ENCODE measurements at places on chromosomes 5 and 9. TPM values are rescaled to one million over a fixed set of nuclear protein-coding genes. Genes with fewer than 3 reads are reported as not detected.

DNA sequence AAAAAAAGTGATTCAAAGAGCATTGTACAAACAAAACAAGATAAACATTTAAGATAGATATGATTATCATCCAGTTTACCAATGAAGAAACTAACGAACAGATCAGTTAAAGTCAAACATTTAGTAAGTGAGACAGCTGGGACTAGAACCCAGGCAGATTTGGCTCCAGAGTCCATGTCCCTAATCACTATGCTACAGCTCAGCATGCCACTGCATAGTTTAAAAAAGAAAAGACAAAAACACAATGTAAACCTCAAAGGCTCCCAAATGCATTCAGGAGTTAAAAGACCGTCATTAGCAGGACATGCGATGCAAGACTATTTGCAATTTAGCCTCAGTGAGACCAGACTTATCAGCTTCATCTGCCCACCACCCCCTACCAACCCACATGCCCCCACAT, 36.8 kb downstream of the DENND1A start:
- no peak for DNase-seq

GRCh38 chr9:85421641-85422040, 320.1 kb downstream of the AGTPBP1 start:
- DNase-seq: no peak

GRCh38 chr5:168027007-168027406, 264.4 kb upstream of the WWC1 start:
- no peak for DNase-seq

DNA sequence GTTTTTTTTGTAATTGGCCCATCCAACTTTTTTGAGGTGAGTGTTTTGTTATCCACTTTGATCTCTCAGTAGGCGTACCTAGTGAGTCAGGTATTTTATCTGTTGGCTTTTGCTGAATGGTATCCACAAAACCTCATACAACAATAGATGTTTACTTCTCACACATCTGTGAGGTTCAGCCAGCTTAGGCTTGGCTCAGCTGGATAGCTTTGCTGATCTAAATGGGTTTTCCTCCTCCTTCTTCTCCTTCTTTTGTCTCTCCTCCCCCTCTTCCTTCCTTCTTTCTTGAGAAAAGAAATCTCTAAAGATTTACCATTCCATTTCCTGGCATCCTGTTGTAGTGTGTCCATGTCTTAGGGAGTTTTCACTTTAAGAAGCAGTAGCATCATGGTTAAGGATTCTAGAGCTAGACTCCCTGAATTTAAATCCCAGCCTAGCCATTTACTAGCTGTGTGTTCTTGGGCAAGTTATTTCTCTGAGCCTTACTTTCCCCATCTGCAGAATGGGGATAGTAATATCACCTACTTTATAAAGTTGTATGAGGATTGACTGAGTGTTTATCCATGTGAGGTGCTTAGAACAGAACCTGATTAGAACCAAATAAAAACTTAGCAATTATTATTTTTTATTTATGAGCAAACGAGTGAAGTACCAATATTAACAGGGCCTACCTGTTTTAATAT, 126.3 kb downstream of the ARHGAP26 start:
- no peak for DNase-seq

DNA sequence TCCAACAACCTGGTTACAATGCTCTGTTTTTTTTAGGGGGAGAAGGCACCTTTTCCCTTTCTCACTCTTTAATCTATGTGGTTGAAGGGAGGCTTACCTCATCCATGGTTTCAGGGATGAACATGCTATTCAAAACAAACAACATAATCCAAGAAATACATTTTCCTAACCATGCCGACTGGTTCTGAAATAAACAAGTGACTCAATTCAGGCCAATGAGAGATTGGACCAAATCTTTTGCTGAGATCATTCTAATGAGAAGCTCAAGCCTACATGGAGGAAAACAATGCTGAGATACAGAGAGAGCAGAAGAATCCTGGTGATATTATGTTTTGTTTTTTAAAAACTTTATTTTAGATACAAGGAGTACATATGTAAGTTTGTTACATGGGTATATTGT, 46.8 kb upstream of the ELL2 start:
- peak; percentile 71 for DNase-seq

- DNase-seq: no peak
Measured at GRCh38 chr5:73858776-73859175, 232.8 kb downstream of the ARHGEF28 start.

- no peak for DNase-seq
Measured at GRCh38 chr9:89054865-89055495, 63.7 kb downstream of the S1PR3 start.

GRCh38 chr5:124136609-124137008, 609.8 kb downstream of the ZNF608 start:
- no peak for DNase-seq

The MYOZ3 gene
- total RNA-seq: under 0.01 TPM

The ZNF608 gene
- 15.1 TPM for total RNA-seq

The REEP2 gene
- 12.4 TPM for total RNA-seq

The CSF2 gene
- total RNA-seq: not detected
